ENCODE measurements at places on chromosomes 12 and 14.

- no peak for DNase-seq
Measured at GRCh38 chr12:111195316-111195715, 173.6 kb downstream of the PHETA1 start.

DNA sequence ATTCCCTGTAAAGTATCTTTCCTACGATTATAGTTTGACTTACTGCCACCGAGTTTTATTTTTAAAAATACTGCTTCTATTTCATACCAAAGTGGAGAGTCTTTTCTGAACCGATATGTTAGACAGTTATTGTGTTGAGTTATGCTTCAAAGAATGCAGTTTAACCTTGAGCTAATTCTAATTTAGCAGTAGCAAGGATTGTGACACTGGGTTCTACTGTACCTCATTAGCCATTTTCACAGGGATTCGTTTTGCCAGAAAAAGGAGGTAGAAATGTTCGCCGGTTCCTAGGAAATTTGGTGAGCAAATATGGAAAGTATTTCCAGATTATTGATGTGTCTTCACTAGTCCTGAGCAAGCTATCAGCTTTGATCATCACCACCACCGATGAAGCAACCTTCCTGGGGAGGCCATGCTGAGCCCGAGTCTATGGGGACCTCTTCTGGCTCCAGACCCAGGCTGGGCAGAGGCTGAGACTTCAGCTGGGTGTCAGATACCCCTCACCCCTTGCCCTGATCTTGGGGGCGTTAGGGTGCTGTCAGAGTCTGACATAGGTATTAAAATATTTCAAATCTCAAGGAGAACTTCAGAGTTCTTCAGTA lies 13.6 kb downstream of the GLRX5 start:
- DNase-seq = no peak

- no peak for DNase-seq
Measured at GRCh38 chr12:42221726-42222125, 16.3 kb downstream of the YAF2 start.

DNA sequence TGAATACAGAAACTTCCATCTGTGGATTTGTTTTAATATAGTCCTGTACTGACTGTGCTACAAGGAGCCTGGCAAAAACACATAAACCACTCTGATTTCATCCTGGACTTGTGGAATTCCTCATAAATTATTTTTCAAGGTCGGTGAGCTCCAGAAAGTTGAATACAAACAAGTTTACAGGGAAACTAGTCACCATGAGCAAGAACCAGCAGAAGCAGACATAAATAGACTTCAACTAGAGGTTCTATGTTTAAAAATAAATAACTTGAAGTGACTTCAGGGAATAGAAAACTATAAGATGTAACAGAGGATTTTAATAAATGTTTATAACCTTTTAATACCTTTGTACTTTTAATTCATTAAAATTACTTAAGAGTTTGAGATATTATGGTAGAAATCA lies 63.5 kb downstream of the EFCAB11 start:
- DNase-seq = no peak

- peak; percentile 29 for DNase-seq
Measured at GRCh38 chr12:14960548-14961465, 594 bp downstream of the ARHGDIB start.

GRCh38 chr14:91032248-91032647 lies 28.2 kb downstream of the RPS6KA5 start:
- no peak for DNase-seq

GRCh38 chr12:16006752-16007151 lies 95.6 kb downstream of the DERA start:
- no peak for DNase-seq

- no peak for DNase-seq
Measured at GRCh38 chr14:74517731-74518130, 24.2 kb downstream of the ISCA2 start.

- no peak for DNase-seq
Measured at GRCh38 chr12:88546853-88547252, 33.4 kb downstream of the KITLG start.

DNA sequence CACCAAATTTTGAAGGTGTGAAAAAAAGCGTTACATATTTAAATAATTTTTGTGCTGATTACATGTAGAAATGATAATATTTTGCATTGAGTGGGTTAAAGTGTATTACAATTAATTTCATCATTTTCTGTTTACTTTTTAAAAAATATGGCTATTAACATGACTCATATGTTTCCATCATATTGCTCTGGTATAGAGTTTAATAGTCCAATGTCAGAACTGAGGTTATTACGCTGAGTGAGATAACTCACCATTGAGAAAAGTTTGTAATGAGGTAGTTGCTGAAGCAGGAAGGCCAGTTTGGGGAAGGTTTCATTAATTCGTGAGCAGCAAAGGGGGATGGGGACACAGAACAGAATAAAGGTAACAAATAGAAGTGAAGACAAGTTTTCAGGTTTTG lies 865.7 kb upstream of the MGAT4C start:
- no peak for DNase-seq

- no peak for DNase-seq
Measured at GRCh38 chr14:104746934-104747481, 5.9 kb upstream of the SIVA1 start.
